ENCODE measurements at places on chromosomes 6 and 20. TPM values are rescaled to one million over a fixed set of nuclear protein-coding genes. Genes with fewer than 3 reads are reported as not detected.

- H3K27ac ChIP-seq, result no peak overlapping the region
- H3K4me3 ChIP-seq, result no peak overlapping the region
Observed at GRCh38 chr20:3304456-3304855, 65.5 kb upstream of the SLC4A11 start.

The FAM229B gene
- 36.2 TPM for total RNA-seq

DNA sequence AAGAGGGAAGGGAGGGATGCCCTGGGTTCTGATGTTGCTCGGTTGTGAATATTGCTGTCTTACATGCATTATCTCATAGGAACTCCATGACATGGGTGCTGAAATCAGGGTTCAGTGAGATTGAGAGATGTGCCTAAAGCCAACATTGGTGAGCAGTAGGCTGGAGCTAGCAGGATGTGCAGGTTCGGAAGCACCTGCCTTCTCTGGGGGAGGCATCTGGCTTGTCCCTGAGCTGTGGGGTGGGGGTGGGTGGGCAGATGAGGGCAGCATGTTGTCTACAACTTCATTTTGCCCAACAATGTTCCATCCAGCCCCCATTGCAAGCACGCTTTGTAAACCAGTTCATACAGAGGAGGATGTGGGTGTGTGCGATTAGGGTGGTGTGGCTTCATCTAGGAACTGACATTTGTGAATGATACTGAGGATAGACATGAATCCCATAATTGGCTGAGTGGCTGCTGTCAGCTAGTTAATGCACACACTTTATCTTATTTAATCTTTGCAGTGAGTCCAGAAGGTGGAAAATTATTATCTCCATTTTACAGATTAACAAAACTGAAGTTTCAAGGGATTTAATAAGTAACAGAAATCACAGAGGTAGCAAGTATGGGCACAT lies 119.4 kb downstream of the SYNDIG1 start:
- H3K27ac ChIP-seq, result no peak overlapping the region
- H3K27me3 ChIP-seq, result peaks cover 34% of the 10 kb centered on the region
- H3K4me3 ChIP-seq, result no peak overlapping the region
- no peaks in the 10 kb centered on the region for H3K4me1 ChIP-seq

The KCNK5 gene
- not detected for total RNA-seq

The SMIM8 gene
- 5.4 TPM for total RNA-seq

DNA sequence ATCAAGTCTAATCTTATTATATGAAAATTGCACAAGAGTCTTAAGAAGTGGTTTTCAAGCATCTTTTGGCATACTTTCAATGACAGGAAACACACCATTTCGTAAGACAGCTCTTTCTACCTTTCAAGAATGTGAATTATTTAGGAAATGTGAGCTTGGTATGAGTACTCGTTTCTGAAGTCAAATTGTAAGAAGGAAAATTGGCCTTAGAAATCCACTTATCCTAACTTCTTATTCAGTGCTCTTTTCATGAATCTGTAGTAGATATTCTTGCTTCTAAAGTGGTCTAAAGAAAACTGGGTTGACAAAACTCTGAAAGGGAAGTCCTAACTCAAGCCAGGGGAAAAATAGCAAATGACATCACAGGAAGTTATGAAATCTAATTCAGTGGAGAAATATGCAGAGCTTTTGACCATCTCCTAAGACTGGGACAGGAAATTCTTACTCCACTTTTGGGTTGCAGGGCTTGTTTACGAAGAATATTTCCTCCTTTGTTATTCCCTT lies 38.5 kb upstream of the OGFRL1 start:
- peaks cover 68% of the 10 kb centered on the region for H3K4me1 ChIP-seq
- H3K4me3 ChIP-seq, result peak overlapping the region; percentile 75
- peak overlapping the region; percentile 93 for H3K27ac ChIP-seq
- peaks cover 2% of the 10 kb centered on the region for H3K27me3 ChIP-seq

DNA sequence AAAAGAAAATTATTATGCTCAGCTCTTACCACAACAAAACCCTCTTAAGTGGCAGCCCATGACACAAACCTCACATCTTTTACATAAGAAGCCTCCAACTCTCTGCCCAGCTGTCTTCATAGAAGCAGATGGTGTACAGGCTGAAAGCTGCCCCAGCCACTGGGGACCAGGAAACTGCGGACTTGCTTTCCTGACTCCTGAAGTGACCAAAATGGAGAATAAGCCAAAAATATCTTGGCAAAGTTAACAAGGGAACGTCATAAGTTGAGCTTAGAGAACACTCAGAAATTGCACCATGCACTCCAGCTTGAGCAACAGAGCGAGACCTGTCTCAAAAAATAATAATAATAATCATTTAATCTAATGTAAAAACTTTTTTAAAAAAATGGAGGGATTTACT lies 160.3 kb upstream of the CDYL start:
- peaks cover 26% of the 10 kb centered on the region for H3K4me1 ChIP-seq
- H3K4me3 ChIP-seq, result no peak overlapping the region
- DNase-seq, result no peak
- peaks cover 2% of the 10 kb centered on the region for H3K27me3 ChIP-seq
- no peak overlapping the region for H3K27ac ChIP-seq

- H3K4me1 ChIP-seq, result peaks cover 32% of the 10 kb centered on the region
- peaks cover 16% of the 10 kb centered on the region for H3K27me3 ChIP-seq
- H3K36me3 ChIP-seq, result peaks cover 53% of the 10 kb centered on the region
- H3K27ac ChIP-seq, result peak overlapping the region; percentile 45
- H3K4me3 ChIP-seq, result no peak overlapping the region
Observed at GRCh38 chr20:35721621-35722020, 20.4 kb downstream of the RBM39 start.

The SLC22A2 gene
- total RNA-seq, result not detected

GRCh38 chr6:145815309-145816274 lies 997 bp upstream of the FBXO30 start:
- H3K4me1 ChIP-seq, result peaks cover 36% of the 10 kb centered on the region
- peak overlapping the region; percentile 93 for H3K4me3 ChIP-seq
- H3K36me3 ChIP-seq, result 0 out of 2 replicates have a peak, but pooled peaks cover 3% of the 10 kb centered on the region
- DNase-seq, result no peak
- peak overlapping the region; percentile 97 for H3K27ac ChIP-seq

- no peak overlapping the region for H3K27ac ChIP-seq
- H3K27me3 ChIP-seq, result peaks cover 18% of the 10 kb centered on the region
- no peaks in the 10 kb centered on the region for H3K36me3 ChIP-seq
Observed at GRCh38 chr20:60144404-60144803, 186.2 kb downstream of the CDH26 start.

The SFTA2 gene
- not detected for total RNA-seq

The CHRNA4 gene
- total RNA-seq, result not detected

The SPTLC3 gene
- total RNA-seq, result not detected

The SIRPB2 gene
- not detected for total RNA-seq

- peaks cover 28% of the 10 kb centered on the region for H3K4me1 ChIP-seq
- DNase-seq, result no peak
- no peak overlapping the region for H3K27ac ChIP-seq
- H3K4me3 ChIP-seq, result no peak overlapping the region
Observed at GRCh38 chr20:25668446-25668845, 28.2 kb downstream of the ZNF337 start.

- peaks cover 22% of the 10 kb centered on the region for H3K36me3 ChIP-seq
- peak; percentile 86 for DNase-seq
- peaks cover 63% of the 10 kb centered on the region for H3K4me1 ChIP-seq
- peak overlapping the region; percentile 76 for H3K27ac ChIP-seq
Observed at GRCh38 chr6:140857739-140858380, 1274.9 kb upstream of the GJE1 start.

The SIGLEC1 gene
- total RNA-seq, result not detected

Measured in HFFc6 (cell line).